Stimulated activated CD4-positive, alpha-beta T cell treated with anti-CD3 and anti-CD28 coated beads, Interleukin-1b, Interleukin-23, amount 100 ng/mL, for 1 hour (primary cell): ENCODE measurements at places on chromosomes 4 and X.

DNA sequence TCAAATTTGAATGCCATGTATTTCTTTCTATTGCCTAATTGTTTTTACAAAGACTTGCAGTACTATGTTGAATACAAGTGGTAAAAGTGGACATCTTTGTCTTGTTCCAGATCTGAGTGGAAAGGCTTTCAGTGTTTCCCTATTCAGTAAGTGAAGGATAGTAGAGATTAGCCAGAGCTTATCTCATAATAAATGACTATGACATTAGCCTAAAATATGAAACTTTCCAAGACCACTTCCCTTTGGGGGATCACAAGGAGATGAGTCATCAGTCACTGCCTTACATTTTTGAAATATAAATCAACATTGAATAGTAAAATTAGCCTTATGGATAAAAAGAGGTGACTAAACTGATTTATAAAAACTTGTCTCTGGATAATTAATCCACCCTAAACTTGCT is 554.1 kb upstream of the MAGEB2 start:
- DNase-seq = no peak

- DNase-seq = no peak
Measured at GRCh38 chr4:39706334-39706733, 8.4 kb downstream of the UBE2K start.

GRCh38 chr4:2599304-2599654 is 62.8 kb downstream of the FAM193A start:
- no peak for DNase-seq

DNA sequence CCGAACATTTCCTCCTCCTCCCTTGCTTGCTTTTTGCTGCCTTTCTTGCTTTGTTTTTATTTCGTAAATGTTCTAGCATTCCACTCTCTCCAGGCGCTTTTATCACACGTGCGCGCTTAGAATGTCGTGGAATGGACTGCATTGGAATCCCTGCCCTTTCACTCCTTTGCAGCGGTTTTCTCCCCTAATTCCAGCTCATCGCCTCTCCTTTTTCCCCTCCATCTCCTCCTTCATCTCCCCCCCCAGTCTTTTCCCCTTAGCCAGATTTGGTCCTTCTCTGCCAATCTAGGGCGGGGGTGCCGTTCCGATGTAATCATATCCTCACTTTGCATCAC is 579 bp downstream of the OGT start:
- DNase-seq = no peak

- no peak for DNase-seq
Measured at GRCh38 chr4:125388613-125389012, 73.9 kb downstream of the FAT4 start.

DNA sequence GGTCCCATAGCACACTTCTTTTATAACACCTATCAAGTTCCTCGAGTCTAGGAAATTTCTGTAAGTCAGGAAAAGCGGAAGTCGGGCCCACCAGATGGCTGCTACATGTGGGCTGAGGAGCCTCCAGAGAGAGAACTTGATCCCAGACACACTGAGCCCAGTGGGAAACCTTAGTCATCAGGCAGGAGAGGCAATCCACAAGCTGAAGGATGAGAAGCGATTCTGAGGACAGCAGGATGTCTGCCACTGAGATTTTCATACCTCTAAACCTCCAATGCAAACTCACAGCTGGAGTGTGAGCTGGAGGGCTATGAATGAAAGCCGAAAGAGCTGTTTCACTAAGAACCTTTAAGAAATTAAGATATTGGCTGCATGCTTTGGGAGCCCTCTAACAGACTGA is 52.6 kb upstream of the PDHA1 start:
- no peak for DNase-seq

DNA sequence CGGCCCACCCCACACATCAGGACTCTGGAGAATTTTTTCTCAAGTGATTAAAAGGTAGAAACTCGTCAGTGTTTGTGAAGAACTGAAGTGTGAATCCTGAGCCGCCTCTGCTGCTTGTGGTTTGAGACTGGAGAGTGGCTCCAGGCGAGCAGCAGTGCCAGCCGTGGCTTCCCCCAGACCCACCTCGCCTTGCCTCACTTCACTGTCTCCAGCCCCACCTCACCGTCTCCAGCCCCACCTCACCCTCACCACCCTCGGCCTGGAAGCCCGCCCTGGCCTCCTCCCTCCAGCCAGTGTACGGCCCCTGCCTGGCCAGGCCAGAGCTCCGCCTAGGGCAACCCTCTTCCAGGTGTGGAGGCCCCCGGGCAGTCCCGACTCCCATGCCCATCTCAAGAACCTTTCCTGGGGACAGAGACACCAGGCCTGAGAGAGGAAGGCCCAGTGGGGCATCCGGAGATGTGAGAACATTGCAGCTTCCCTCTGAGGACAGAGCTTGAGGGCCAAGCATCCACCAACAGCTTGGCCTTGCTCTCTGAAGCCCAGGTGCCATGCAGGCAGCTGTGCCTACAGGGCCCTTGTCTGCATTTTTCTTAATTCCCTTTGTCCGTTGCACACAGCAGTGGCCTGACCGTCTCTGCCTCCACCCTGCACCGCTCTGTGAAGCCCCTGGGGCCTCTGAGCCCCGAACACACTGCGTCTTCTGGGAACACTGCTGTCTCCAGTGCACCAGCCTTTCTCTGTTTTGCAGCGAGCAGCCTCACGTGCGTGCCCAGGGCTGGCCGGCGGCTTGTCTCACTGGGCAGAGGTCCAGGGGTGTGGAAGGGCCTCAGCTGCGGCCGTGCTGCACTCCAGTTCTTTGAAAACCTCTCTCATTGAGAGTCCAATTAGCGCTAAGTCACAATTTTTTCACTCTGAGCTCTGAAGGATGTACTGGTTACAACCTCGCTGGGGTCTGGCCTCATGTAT is 13.8 kb downstream of the SH3BP2 start:
- no peak for DNase-seq

GRCh38 chr4:186016796-186017195 is 52.2 kb upstream of the TLR3 start:
- DNase-seq = no peak

GRCh38 chr4:80336582-80336981 is 1.1 kb downstream of the CFAP299 start:
- no peak for DNase-seq

DNA sequence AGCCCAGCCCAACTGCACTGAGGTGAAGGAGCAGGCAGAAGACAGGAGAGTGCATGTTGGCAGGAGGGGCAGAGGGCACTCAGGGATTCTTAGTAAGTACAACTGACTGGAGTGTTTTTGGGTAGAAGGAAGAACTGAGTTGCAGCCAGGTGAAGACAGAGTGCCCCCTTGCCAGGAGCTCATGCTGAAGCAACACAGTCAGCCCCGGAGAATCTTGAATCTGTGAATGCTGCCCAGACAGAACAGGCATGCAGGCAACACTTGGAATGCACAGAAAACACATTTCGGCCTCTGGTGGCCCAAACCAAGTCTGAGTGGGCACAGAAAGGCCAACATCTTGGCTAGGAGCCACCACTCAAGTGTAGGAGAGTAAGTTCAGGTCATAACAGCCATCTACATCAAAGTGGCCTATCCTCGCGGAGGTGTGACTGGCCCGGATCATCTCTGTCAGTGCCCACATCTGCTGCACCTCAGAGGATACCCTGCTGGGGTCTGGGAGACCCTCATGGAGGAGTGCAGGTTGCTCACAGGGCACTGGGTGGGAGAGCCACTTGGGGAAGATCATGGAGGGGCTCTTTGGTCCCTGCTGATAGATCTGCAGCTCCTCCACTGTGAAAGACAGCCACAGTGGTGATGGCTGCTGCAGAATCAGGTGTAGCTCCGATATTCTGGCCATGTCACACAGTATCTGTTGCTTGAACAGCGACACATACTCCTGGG is 40.4 kb downstream of the USP11 start:
- no peak for DNase-seq

- DNase-seq = no peak
Measured at GRCh38 chr4:15703439-15703838, 574 bp downstream of the BST1 start.

GRCh38 chr4:76106442-76106841 is 31.9 kb downstream of the ART3 start:
- DNase-seq = no peak

- no peak for DNase-seq
Measured at GRCh38 chr4:22596409-22596808, 80.5 kb upstream of the ADGRA3 start.

DNA sequence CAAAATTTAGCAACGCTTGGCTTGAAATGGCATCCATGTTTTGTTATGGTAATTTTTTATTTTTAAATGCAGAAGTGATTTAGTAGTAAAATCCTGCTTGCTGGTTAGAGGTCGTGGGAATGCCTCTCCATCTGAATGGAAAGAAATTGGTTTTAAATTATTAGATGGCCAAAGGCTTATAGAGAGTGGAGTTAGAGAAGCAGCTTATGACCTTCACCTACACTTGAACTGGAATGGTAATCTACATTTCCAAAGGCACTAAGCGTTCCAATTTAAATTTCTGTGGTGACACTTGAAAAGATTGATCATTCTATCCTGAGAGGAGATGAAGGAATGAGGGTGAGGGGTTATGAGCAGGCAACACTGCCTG is 280.7 kb downstream of the RAPGEF2 start:
- no peak for DNase-seq

- DNase-seq = no peak
Measured at GRCh38 chr4:36420111-36420679, 138.8 kb downstream of the DTHD1 start.

DNA sequence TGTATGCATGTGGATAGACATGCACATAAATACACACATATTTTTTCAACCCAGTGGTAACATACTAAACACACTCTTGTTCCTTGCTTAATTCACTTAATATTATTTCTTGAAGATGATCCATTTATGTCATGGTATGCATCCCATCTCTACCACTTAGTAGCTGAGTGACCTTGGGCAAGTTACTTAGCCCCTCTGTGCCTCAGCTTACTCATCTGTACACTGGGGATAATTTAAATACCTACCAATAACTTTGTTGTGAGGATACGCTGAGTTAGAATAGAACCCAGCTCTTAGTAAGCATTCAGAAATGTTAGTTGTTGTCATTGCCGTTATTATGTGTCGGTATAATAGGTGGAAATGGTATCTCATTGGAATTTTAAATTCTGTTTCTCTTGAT is 41.4 kb downstream of the FAM114A1 start:
- no peak for DNase-seq

- no peak for DNase-seq
Measured at GRCh38 chrX:75084757-75085156, 71.3 kb downstream of the ABCB7 start.

GRCh38 chr4:113756005-113756410 is 5.5 kb downstream of the CAMK2D start:
- DNase-seq = no peak

DNA sequence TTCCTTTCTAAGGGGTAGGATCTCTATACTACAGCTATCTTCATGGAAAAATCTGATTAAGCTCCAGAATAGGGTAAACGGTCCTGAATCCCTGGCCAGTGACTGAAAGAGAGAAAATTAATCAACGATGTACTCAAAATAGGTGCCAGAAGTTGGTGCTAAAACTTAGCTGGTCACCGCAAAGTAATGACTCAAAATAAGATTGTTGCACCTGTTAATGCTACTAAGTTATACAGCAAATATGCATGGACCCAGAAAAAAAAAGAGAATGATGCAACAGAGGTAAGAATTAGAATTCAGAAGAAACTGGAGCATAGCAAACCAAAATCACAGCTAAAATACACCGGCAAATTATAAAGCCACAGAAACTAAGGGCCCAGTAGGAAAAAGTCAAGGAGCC is 239.7 kb upstream of the FAM241A start:
- DNase-seq = no peak

DNA sequence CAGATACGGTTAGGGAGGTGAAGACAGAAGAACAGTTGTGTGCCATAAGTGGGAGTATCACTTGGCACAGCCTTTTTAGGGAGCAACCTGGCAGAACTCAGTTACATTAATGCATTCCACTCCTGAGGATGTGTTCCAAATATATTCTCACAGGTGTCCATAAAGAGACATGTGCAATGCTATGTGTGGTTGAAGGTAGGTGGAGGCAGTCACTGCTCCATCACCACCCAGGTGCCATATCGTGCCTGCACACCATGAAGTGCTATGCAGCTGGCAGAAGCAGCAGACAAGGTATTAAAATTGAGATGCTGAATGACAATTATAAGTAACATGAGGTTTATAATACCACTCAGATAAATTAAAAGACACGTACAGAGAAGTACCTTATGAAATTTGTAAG is 248.0 kb upstream of the SFRP2 start:
- DNase-seq = no peak

DNA sequence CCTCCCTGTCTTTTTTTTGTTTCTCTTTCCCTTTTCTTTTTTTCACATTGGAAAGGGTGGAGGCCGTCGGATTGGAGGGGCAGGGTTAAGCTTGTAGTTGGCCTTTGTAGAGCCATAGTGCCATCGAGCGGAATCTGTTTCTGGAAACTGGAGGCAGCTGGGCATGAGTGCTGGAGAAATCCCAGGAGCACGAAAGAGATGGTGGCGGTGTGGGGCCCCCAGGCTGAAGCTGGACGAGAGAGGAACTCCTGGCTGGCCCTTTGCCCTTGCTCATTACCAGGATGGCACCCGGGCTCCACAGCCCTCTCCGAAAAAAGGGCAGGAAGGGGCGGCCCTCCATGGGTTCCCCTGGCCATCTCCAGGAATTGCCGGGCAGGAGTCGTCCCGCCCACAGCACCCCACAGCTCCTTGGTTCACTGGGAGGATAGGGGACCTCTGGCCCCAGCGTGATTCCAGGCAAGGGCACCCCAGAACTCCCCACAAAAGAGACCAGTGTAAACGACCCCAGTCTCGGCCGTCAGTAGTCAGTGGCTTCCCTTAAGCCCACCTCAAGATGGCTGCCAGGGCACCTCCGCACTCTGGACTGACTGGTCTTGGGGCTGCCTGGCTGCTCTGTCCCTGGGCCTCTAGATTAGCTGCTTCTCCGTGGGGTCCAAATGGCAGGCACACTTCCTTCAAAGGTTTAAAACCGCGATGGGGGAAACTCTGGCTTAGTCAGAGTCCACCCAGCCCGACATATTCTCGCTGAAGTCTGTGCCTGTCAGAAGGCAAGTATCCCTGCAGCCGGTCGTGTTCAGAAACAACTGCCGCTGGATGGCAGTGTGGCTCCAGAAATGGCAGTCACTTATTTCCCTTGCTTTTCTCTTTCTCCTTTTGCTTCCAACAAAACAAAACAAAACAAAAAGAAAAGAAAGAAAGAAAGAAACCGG is 74.1 kb downstream of the NBDY start:
- no peak for DNase-seq

GRCh38 chr4:124694306-124694705 is 18.2 kb downstream of the ANKRD50 start:
- DNase-seq = no peak

DNA sequence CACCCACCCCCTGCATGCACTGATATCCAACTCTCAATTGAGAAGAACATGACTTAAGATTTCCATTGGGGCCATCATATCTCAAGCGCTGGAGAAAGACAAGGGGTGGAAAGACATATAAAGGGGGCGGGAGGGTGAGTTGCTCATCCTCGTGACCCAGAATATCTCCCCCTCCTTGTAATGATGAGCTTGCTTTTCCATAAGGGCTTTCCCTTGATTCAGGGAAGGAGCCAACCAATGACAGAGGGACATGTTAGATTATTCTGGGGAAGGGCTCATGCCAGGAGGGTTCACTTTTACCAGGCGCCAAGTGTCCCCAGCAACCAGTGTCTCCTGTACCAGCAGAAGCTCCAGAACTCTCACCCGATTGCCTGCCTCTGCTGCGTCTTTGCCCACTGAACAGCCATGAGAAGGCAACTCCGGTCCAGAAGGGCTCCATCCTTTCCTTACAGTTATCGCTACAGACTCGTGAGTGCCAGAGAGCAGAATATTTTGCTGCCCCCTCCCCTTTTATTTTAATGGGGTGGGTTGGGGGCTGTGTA is at the start of gene ATP1B4:
TSS of gene ATP1B4 (plus strand) at position 326 of the 542 bp plus-strand sequence. CDS start at position 406, 80 bp downstream.
- no peak for DNase-seq

- DNase-seq = no peak
Measured at GRCh38 chr4:61614231-61614630, 414.1 kb downstream of the ADGRL3 start.

- DNase-seq = no peak
Measured at GRCh38 chrX:71632923-71633657, 14.8 kb upstream of the CXCR3 start.
